ENCODE measurements at places on chromosomes 3 and 15.

- no peak for DNase-seq
These were observed 22.5 kb downstream of the KIF7 start for GRCh38 chr15:89632563-89633430.

- DNase-seq: no peak
These were observed 90.0 kb downstream of the FAM43A start for GRCh38 chr3:194775731-194776130.

GRCh38 chr3:100008081-100008698 is 106.1 kb downstream of the FILIP1L start:
- DNase-seq: no peak

- DNase-seq: no peak
These were observed 128.6 kb upstream of the ADPGK start for GRCh38 chr15:72912121-72912520.

GRCh38 chr3:24416224-24416623 is 78.4 kb downstream of the THRB start:
- DNase-seq: no peak

- DNase-seq: no peak
These were observed 26.5 kb downstream of the AKAP13 start for GRCh38 chr15:85406916-85407315.

DNA sequence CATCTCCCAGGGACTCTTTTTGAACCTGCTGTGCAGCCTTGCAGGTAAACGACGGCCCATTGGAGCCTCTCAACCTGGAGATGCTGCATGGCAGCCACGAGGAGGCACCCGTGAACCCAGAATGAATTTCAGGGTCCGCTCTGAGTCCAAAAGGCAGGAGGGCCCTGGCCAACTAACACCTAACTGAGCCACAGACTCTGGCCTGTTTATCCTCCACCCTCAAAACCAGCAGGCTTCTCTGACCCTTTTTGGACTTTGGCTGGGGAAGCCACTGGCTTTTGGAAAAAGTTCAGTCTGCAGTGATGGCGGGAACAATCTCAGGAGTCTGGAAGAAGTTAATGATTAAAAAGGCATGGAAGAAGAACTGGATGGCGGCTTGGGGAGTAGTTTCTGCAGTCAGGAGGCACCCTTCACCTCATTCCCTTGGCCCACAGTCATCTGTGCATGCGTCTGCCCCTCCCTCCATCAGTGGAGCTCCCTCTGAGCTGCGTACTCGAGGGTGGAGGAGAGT is 4.1 kb downstream of the PXYLP1 start:
- no peak for DNase-seq

DNA sequence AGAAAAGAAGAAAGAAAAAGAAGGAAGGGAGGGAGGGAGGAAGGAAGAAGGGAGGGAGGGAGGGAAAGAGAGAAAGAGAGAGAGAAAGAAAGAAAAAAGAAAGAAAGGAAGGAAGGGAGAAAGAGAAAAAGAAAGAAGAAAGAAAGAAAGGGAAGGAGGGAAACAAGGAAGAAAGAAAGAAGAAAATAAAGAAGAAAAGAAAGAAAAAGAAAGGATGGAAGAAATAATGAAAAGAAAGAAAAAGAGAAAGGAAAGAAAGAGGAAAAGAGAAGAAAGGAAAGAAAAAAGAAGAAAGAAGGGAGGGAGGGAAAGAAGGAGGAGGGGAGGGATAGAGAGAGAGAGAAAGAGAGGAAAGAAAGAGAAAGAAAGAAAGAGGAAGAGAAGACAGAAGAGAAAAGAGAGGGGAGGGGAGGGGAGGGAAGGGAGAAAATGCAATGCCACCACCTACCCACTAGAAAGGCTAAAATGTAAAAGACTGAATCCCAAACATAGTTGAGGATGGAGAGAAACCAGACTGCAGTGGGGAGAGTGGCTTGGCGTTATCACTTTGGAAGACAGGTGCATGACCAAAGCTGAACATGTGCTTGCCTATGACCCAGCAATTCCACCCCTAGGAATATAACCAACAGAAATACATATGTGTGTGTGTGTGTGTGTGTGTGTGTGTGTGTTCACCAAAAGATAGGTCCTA is 66.9 kb upstream of the KLF13 start:
- DNase-seq: no peak
